ENCODE measurements at places on chromosomes 11 and 22.
A peak's percentile ranks its signal among the peaks of the same experiment; 100 is the strongest.

GRCh38 chr11:66595245-66595904, 2.4 kb downstream of the CCS start:
- DNase-seq: no peak

DNA sequence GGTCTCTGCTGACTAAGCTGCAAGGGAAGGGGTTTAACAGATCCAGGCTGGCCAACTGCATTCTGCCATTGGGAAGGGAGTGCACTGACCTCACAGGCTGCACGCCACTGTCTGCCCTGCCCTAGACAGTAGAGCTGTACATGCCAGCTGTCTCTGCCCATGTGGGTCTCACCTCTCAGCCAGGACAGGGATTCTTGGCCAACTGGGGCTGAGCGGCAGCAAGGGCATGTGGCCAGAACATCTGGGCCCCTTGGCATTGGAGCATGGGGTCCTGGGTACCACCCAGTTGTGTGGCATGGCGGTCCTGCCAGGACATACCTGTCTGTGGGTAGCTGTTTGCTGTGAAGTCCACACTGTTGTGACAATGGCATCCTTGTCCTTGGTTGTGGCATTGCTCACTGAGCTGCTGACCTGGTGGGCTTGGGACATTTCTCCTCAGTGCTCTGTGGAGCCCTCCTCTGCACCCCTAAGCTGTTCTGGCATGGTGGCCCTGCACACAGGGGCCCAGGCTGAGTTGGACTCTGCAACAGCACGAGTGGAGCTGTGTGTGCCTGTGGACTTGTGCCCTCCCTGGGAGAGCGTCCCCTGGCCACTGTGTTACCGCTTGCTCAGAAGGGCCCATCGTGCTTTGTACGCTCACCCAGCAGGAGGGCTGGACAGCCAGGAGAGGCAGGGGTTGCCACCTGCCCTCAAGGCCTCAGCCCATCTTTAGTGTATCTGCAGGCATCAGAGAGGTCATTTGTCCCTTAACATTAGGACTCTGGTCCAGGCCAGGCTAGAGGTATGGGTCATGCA, 46.7 kb downstream of the MED15 start:
- DNase-seq: no peak

GRCh38 chr11:16356057-16356760, at the start of gene SOX6:
TSS of gene SOX6 (minus strand) at chr11:16356546. CDS start at chr11:16341248, 15,298 bp downstream.
- DNase-seq: no peak

- DNase-seq: no peak
These were observed 1.1 kb downstream of the MUC5AC start for GRCh38 chr11:1158681-1159487.

- no peak for DNase-seq
These were observed 6.7 kb upstream of the APOL4 start for GRCh38 chr22:36208162-36208765.

- DNase-seq: no peak
These were observed 5.2 kb downstream of the IGLL1 start for GRCh38 chr22:23574877-23575276.

DNA sequence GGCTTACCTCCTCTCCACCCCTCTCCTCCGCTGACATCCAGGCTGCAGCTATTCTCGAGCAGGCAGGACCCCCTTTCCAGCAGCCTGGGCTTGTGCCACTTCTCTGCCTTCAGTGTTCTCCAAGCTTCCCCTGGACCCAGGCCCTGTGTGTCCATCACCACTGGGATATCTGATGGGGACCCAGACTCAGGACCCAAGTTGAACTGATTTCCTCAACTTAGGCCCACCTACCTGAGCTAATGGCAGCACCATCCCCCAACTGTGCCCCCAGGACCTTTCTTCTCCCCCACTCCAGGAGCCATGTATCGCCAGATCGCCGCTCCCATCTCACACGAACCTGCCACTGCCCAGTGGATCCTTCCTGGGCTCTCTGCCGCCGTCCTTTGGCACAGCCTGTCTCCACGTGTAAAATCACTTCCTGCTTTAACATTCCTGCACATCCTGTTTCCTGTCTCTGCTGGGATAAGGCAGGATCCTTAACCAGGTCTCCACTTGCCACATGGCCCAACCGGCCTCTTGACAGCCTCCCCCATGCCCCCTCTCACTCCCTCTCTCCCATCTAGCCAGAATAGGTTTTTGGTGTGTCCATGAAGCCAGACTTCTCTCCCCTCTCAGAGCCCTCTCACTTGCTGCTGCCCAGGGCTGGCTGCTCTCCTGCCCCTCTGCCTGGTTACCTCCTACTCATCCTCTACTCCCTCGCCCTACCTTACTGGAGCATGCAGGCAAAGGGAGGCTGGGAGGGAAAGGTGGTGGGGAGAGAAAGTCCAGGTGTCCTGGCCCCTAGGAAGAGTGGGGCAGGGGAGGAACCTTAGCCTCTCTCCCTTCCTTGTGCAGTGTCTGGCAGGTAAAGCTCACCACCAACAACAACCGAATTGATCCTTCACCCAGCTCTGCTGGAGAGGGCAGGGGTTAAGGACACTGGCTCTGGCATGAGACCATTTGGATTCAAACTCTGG, 9.4 kb downstream of the SPATA19 start:
- no peak for DNase-seq

DNA sequence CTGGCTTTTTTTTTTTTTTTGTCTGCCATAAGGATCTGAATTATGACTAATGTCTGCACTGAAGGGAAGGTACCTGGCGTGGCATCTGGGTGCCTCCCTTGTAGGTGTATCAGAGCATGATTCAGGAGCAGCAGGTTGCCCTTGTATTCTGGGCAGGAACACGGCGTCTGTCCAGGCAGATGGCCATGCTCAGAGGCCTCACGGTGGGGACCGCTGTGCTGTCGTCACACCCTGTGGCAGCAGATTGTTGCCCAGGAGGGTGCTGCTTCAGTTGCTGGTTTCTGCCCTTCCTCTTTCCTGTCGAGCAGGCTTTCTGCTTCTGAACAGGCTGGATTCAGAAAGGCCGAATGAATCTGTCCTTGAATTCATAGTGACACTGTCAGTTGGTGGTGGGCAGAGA, 11.0 kb downstream of the ZNRF3 start:
- no peak for DNase-seq

GRCh38 chr11:113119074-113119473, 157.9 kb downstream of the NCAM1 start:
- DNase-seq: no peak

GRCh38 chr11:57815877-57816276, 54.3 kb downstream of the CTNND1 start:
- DNase-seq: no peak

DNA sequence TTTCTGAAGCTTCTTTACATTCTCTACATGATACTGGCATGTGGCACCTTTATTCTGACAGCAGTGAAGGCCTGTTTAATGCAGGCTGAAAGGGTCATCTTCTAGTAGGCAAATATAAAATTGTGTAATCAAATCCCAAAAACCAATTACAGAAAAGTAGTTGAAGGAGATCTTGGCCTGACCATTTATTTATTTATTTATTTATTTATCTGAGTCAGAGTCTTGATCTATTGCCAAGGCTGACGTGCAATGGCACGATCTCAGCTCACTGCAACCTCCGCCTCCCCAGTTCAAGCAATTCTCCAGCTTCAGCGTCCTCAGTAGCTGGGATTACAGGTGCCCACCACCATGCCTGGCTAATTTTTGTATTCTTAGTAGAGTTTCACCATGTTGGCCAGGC, 22.7 kb upstream of the CECR2 start:
- DNase-seq: no peak

DNA sequence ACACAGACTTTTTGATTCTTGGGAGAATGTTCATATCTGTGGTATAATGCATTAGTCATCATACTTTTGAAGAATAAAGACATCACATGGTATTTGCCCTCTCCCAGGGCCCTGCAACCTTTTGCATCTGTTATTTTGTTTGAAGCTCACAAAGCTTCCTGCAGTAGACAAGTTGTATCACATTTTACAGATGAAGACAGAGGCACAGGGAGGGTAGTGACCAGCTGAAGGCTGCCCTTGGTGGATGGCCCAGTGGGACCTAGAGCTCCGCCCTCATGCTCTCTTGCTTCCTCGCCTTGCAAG, 66.4 kb downstream of the UBASH3B start:
- no peak for DNase-seq

GRCh38 chr22:46367707-46368191, 32.2 kb downstream of the TRMU start:
- DNase-seq: peak; percentile 40

DNA sequence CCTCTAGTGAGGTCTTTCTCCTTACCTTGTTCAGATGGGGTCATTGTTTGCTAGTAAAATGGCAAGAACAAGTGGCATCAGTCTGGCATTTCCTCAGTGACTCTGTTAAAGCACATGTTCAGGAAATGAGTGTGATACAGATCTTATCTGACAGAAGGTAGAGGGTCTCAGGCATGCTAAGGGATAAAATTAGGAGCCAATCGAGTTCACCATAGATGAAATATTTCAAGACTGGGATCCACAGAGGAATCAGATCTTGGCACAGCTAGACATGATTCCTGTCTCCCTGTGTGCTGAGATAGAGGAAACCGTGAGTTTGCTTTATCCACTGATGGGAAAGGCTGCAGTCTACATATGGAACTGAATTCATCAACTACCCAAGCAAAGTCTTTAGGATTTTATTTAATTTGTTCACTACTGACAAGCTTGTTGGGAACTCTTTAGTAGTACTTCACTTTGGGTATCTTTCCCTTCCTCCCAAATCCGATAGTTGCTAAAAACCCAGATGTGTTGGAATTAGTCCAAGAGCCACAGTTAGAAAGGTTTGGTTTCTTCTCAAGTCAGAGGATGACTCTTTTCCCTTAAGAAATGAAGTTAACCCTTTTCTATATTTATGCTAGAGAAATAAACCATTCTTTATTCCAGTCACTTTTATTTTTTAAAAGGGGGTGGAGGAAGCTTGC, 18.4 kb downstream of the FAM118B start:
- no peak for DNase-seq

DNA sequence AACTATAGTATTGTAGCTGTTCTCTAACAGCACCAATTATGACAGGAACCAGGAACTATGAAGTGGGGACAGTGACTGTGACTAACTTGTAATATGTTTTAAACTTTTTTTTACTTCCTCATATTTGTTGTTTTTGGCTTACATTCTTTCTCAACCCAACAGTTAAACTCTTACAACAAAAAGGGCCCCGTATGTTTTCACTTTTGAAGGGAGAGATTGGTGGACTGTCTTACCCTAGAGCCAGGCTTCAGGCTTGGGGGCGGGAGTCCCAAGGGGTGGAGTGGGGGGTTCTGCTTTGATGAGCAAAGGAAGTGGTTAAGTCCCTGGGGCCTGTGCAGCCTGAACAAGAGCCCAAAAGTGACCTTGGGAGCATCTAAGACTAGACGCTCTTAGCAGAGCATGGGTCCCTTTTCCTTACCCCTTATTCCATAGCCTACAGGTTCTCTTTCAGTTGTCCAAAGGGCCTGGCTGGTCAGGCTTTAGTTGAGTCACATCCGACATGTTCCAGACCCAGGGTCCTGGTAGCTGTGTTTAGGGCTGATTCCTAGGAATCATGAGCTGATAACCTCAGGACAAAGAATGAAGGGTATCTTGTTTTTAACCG, 38.8 kb downstream of the STIM1 start:
- DNase-seq: no peak

GRCh38 chr11:122701143-122701542, 45.6 kb downstream of the UBASH3B start:
- no peak for DNase-seq

DNA sequence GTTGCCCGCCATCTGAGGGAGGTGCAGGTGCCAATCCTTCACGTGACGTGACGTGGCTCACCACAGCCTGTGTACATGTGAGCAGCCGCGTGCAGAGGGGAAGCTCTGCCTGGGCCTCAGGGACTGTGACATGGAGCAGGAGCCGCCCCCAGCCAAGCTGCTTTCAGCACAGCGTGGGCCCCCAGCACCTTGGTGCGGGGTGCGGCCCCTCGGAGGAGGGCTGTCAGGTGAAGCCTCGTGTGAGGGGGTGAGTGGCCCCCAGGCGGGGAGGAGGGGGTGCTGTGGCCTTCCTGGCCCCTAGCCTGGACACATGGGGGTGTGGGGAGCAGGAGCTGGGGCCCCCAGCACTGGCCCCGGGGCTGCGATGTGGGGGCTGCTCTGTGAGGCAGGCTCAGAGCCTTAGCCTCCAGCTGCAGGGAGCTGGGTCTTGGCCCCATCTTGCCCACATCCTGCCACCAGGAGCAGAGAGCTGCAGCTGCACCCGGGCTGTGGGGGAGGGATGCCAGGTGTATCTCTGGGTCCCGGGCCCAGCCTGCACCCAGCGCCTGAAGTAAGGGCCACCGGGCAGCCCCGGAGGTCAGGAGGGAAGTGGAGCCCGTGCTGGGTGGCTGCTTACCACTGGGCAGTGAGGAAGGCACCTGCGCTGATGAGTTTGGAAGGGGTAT, at the start of gene ADORA2A:
TSS of gene ADORA2A (plus strand) at position 100 of the 665 bp plus-strand sequence. CDS start 5,806 bp downstream, outside the sequence.
- peak; percentile 73 for DNase-seq

GRCh38 chr11:126411971-126412381, 56.5 kb downstream of the ST3GAL4 start:
- DNase-seq: no peak

- no peak for DNase-seq
These were observed 76.2 kb upstream of the TOP3B start for GRCh38 chr22:22058633-22059290.

DNA sequence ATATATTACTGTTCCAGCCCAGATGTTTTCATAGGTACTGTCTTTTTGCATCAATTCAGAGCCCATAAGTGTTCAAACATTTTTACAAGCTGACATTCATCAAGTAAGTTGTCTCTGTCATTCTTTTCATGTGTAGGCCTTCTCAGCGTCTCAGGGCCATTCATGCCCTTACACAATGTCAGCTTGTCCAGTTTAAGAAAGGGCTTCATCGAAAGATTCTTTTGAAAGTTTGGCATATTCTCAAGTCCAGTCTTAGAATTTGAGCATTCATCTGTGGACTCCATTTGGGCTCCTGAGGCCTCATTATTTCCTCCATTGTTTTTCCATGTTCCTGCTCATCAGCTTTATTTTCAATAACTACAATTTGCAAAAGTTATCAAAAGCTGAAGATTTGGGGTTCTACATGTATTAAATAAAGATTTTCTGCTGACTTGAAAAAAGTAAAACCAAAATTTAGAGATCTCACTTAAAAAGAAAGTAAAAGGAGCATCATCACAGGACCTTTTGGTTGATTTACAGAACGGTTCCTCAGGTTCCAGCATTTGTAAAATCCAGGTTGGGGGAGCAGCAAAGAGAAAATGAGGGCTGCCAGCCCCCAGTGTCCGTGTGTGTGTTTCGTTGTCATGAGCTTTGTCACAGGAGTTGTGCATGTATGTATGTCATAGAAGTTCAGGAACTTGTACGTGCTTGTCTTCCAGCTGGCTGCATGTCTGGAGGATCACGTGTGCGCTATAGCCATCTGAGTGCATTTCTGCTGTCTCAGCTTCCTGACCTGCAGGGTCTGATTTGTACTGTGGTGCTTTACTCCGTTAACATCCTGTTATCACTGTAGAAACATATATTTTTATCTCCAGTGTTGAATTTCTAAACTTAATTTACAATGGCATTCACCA, 15.6 kb downstream of the MOV10L1 start:
- no peak for DNase-seq

- DNase-seq: no peak
These were observed 15.5 kb downstream of the MYO7A start for GRCh38 chr11:77143405-77144020.

DNA sequence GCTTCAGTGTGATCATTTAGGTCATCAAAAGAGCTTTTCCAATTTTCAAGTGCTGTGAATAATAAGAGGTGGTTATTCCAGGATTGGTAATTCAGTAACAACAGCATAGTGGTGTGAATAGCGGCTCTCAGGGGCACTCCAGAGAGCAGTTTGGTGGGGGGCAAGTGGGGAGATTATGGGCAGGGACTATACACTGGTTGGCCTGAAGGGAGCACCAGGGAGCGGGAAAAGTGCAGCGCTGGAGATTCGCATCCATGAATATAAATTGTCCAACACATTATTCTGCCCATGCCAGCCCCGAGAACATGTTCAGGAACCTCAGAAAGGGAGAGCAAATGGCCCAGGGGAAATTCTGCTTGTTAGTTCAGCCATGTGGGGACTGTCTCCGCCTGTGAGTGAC, 37.9 kb downstream of the OR6Q1 start:
- no peak for DNase-seq
